ENCODE measurements at places on chromosomes 6 and 20.

DNA sequence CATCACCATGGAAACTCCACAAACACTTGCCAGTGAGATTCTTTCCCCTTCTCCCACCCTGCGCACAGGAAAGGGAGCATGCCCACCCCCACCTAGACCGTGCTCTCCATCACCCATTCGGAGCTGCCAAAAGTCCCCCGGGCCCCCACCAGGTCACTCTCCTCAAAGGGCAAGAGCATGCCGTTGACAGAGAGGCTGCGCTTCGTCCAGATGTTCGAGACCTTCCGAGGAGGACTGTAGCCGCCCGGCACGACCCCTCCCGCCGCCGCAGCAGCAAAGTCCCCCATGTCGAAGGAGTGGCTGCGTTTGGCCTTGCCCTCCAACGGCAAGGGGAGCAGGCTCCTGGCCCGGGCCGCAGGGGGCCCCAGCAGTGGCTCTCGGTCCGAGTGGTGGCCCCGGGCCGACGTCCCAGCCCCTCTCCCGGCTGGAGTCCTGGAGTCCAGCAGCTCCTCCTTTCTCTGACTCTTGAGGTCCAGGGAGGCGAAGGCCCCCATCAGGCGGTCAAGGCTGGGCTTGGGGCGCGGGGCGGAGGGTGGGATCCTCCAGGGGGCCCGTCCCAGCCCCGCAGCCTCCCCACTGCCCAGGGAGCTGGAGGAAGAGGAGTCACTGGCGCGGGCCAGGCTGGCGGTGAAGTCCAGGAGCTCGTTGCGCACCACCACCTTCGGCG is 195.2 kb downstream of the LRFN2 start:
- DNase-seq = no peak

DNA sequence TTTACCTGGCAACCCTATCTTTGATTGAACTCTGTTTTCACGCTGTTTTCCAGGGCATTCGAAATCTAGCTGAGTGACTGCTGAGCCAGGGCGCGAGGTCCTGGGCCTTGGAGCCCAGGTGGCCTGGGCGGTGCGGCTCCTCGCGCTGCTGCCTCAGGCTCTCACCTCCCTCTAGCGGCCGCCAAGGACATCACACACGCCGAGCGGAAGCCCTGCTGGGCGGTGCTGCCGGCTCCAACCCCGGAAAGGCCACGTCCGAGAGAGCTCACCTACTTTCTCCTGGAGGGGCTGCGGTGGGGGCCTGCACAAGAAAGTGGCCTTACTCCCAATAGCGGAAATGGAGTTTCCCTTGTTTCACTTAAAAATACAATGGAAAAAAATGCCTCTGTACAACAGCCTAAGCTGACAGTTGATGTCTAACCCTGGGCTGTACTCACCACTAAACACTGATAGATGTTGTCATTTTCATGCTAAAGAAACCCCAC is 77.7 kb downstream of the ELOVL4 start:
- peak; percentile 69 for DNase-seq

DNA sequence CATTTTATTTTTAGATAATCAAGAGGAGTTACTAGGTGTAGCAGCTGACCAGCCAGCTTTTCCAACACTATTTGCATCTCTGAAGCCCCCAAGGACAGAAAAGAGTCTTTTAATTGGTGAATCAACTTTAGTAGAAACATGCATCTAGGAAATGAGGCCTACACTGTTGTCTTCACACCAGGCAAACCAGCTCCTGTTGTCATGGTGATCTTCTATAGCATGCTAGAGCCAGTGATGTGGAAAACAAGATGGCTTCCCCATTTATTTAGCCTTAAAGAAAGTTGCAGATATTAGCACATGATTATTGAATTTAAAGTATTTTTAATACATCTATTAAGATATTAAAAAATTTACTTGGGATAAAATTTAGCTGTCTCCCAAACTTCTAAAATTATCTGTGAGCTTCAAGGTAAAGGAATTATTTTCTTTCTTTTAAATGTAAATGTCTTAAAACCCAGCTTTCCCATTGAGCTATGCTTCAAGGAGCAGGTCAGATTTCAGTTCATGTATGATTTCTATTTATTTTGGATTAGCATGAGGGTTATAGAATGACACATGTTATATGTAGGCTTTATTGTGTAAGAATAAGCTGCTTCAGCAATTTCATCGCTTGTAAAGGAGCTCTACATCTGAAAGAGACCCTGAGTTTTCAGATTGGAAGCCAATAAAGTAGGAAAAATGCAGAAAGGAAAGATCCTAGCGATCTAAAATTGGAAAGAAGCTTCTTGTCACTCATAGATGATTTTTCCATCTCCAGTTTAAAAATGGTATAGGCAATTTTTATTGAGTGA is 564.9 kb upstream of the CITED2 start:
- no peak for DNase-seq

- no peak for DNase-seq
These were observed 44.9 kb downstream of the ATXN1 start for GRCh38 chr6:16716321-16716858.

GRCh38 chr20:48538058-48538825 is 289.6 kb downstream of the PREX1 start:
- DNase-seq = no peak

DNA sequence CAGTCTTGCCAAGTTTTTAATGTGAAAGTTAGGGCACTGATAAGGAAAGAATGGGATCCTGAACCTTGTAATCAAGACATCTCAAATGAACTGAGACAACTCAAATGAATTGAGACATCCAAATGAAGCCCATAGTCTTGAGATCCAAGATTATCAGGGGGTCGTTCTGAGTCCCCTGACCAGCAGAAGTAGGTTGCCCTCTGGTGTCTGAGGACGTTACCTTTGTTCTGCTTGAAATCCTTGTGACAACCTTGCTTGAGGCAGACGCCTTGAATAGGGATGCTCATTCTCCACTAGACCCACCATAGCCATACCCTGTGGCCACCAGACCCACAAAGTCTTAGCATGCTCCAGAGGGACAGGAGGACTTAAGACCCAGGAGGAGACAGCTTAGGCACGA is 37.7 kb downstream of the ZBTB9 start:
- no peak for DNase-seq
